CD4-positive, alpha-beta T cell treated with Interleukin-17A for 1 hour (primary cell): ENCODE measurements at places on chromosomes 3 and 15.

GRCh38 chr3:50138266-50139200 lies 16.6 kb upstream of the SEMA3F start:
- no peak for DNase-seq

GRCh38 chr15:39735120-39735717 lies 47.4 kb downstream of the FSIP1 start:
- DNase-seq = no peak

DNA sequence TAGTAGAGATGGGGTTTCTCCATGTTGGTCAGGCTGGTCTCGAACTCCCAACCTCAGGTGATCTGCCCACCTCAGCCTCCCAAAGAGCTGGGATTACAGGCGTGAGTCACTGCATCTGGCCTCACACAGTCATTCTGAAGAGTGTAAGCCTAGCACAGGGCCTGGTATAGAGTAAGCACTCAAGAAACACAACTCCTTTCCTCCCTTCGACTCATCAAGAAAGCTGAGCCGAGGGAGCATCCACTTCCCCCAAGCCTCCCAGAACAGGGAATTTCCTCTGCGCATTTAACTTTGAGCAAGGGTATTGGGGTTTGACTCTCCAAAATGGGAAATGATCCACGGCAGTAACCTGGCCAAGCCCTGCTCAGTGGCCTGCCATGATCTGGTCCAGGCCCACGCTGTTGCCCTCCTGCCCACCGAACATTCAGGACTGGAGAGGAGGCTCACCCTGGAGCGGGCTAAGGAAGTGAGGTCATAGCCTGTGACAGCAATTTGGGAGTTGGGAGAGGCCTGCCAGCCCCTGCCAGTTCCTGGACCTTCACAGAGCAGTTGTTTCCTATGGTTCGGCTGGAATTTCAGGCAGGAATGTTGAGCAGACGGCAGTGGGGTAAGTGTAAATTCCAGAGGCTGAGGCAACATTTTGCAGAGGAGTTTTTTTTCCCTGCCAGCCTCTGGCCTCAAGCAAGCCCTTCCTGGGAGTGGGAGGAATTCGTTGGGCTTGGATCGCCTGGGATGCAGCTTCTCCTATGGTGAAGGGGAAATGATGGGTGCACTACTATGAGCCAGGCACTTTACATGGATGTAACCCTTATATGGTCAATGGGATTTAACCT lies 21.2 kb upstream of the SMAD3 start:
- DNase-seq = no peak

- no peak for DNase-seq
These were observed 82.9 kb downstream of the LDHAL6B start for GRCh38 chr15:59289574-59289973.

DNA sequence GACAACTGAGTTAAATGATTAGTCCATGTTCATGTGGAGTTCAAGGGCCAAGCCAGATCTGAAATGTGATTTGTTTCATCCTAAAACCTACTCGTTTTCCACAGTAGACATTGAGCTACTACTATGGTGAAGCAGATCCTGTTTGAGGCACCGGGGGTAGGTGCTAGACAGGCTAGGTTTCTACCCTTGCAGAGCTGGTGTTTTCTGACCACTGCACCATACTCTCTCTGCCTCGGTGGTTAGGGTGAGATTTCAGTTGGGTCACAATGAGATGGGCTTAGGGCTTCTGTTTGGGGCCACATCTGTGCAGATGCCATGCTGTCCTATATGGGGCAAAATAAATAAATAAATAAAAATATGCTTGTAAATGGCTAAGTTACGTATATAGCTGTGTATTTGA lies 99.3 kb downstream of the OXNAD1 start:
- no peak for DNase-seq

DNA sequence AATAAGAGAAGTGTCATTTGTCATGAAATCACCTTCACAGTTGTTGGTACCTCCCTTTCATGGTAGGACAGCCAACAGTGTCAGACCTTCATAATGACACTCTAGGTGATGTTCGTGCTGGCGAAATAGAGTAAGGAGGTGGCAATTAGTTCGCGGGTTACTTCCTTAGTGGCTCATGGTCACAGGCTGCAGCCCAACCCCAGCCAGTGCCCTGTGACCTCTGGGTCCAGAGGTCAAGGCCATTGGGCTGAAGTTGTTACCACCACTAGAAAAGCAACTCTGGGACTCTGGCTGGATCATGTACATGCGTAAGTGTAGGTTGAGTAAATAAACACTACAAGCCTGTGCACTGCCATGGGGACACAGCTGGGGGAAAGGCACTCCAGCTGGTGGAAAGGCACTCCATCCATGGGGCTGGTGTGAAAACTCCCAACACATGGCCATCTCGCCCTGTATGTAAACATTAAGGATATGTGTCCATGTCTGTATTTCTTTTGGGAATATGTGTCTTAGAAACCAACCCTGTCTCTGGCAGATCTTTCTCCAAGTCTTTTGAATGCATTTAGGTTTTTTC lies 106.7 kb downstream of the RYK start:
- no peak for DNase-seq

GRCh38 chr3:117105686-117106085 lies 396.1 kb downstream of the TUSC7 start:
- no peak for DNase-seq

GRCh38 chr3:129552287-129553050 lies 9.5 kb downstream of the H1-8 start:
- no peak for DNase-seq

- no peak for DNase-seq
These were observed 647.4 kb upstream of the LMCD1 start for GRCh38 chr3:7854266-7854665.

DNA sequence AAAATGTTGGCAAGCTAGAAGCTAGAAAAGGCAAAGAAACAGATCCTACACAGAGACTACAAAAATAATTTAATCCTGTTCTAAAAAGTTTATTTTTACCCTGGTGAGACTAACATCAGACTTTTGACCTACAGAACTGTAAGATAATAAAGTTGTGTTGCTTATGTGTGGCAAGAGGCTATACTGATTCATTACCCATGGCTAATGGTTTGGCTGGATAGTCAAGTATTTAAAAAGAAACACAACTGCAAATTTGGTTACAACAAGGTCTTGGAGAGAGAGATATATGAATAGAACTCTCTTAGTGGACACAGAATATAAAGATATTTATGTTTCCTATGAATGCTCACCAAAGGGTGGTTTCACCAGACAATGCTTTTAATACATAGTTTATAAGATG lies 364.2 kb upstream of the PLSCR5 start:
- no peak for DNase-seq

DNA sequence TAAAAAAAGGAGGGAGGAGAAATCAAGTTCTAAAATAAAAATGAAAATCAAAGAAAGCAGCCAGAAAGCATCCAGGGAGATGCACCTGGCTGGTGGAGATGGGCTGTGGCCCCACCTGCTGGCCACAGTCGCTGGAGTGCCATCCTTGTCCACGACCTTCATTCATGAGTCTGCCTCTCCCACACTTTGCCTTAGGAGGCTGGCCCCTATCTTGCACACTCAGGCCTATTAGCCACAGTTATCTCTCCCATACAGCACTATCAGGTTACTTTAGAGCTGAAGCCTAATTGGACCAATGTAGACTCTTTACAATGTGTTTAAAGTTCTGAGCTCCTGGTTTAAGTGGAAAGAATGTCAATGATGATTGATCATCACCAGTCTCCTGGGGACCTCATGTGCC lies 392.0 kb upstream of the RORA start:
- DNase-seq = no peak

GRCh38 chr3:16990163-16990562 lies 105.4 kb downstream of the PLCL2 start:
- no peak for DNase-seq

DNA sequence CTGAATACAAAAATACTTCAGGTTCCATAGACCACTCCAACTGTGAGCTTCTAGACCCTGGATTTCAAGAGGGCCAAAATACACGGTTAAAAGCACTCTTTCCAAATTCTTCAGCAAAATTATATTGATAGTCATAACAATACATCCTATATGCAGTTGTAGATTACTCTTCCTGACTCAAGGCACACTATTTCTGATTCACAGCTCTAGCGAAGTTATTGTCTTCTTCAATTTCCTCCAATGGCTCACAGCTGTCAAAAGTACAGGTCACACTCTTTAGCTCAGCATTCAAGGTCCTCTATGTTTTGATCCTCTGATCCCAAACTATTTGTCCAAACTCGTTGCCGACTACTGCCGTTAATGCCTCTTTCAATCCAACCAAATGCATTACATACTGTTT lies 13.5 kb upstream of the CCDC80 start:
- DNase-seq = no peak

GRCh38 chr3:4838621-4839022 lies 140.6 kb upstream of the BHLHE40 start:
- DNase-seq = no peak

- DNase-seq = peak; percentile 58
These were observed 31.0 kb downstream of the GRIP2 start for GRCh38 chr3:14508966-14509795.

- DNase-seq = no peak
These were observed 95.3 kb downstream of the DAPK2 start for GRCh38 chr15:63950911-63951481.

GRCh38 chr3:73143821-73144237 lies 82.4 kb downstream of the EBLN2 start:
- DNase-seq = no peak

DNA sequence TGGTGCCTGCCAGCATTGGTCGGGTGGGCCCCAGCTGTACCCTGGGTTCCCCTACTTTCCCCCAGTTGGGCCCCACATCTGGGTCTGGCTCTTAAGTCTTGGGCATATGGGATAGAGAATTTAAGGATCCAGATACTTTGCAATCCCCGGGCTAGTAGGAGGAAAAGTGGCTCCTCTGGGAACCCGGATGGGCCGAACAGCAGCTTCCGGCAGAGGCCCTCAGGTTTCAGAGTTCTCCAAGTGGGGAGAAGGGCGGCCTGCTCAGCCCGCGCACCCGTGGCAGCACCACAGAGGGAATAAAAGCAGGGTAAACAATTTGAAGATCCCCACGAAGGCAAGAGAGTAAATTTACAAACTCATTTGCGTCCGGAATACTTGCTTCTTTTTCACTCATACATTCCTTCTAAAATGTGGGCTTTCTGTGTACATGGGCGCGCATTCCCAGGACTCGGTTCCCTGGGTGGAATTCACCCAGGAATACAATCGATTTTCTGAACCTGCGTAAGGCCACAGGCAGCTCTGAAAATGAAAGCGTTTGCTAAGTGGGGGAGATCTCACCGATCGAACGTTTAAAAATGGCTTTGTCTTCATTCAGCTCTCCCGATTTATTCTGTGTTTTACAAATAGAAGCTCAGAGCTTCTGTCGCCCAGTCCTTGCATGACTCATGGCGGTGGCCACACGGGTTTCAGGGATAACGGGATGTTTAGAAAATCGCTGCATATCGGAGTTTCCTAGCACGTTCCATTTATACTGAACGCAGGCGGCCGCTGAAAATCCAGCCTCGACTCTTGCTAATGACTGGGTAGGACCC lies 74.0 kb upstream of the POLG start:
- DNase-seq = no peak

DNA sequence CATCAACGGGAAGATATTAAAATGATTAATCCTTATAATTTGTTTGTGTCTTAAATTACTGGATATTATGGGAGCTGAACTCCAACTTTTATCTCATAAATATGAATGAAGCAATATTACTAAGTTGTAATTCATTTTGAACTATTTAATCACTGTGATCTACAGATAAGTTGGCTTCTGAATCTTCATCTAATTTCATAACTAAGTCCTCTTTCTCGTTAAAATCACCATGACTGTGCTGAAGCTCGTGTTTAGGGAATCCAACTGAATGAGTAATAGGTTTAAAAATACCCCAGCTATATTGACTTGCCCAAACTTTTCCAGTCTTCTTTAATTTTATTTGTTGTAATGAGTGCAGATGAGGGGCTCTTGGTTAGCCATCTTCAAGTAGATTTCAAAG lies 14.1 kb downstream of the MDFIC2 start:
- DNase-seq = no peak

DNA sequence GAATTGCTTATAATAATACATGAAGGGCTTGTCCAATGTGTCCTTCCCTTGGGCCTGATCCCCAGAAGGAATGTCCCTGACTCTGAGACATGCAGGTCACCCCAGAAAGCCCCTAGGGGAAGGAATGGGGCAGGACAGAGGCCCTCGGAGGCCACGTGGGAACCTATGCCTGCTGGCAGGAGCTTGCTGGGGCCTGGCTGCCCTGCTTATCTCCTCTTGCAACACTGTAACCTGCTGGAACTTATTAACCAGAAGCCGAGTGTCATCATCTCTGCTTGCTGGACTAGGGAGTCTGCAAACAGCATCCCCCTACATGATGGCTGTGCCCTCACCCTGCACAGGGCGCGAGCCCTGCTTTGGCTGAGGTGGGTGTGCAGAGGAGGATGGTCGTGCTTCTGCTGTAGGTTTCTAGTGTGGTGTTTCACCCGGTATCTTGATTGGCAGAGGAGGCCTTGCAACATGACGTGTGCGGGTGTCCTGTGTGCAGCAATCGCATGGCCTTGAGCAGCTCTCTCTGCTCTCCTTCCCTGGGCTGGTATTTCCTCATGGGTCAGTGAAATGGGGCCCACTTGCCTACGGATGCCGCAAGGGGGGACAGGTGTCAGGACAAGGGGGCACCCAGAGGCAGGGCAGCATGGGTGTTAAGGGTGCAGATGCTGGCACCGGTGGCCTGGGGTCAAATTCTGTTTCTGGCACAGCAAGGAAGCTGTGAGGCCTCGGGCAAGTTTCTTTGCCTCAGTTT lies 5.0 kb downstream of the CHST13 start:
- DNase-seq = no peak

- DNase-seq = no peak
These were observed 37.1 kb upstream of the HDC start for GRCh38 chr15:50302581-50302980.

- no peak for DNase-seq
These were observed 291.7 kb downstream of the SUCLG2 start for GRCh38 chr3:67362686-67363085.

DNA sequence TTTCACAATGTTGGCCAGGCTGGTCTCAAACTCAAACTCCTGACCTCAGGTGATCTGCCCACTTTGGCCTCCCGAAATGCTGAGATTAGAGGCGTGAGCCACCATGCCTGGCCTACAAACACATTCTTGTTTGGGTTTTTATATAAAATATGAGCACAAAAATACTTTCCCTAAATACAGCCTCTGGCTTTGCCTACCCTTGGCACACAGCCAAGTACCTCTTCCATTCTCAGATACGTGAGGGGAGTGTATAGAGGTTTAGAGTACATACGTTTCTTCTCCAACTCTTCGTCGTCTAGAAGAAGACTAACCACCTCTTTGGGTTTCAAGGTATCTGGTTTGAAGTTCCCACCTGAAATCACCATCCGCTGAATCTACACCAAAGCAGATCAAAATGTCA lies 33.5 kb downstream of the CHAC1 start:
- no peak for DNase-seq

- DNase-seq = no peak
These were observed 645.8 kb upstream of the TBL1XR1 start for GRCh38 chr3:177842743-177843734.
